ENCODE measurements at places on chromosomes 16 and 17.

- DNase-seq = peak; percentile 10
These were observed 47.6 kb downstream of the SPOP start for GRCh38 chr17:49630113-49630900.

GRCh38 chr16:85077039-85077438 lies 35.2 kb downstream of the CIBAR2 start:
- DNase-seq = no peak

GRCh38 chr16:73482310-73482709 lies 434.4 kb upstream of the ZFHX3 start:
- DNase-seq = no peak

DNA sequence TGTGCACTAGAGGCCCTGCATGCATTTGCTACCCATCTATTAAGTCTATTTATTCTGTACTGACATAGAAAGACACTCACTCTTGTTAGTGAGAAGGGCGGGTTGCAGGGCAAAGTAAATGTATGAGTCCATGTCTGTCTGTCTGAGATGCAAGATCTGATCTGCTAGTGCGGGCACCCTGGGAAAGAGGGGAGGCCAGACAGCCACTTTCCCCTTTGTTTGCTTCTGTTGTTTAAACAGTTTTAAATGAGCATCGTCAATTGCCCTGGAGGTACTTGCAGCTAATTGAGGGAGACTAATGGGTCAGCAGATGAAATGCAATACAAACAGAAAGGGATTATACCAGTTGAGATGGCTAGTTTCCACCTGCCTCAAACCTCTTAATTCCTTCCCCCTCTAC lies 24.9 kb downstream of the SCNN1G start:
- no peak for DNase-seq

DNA sequence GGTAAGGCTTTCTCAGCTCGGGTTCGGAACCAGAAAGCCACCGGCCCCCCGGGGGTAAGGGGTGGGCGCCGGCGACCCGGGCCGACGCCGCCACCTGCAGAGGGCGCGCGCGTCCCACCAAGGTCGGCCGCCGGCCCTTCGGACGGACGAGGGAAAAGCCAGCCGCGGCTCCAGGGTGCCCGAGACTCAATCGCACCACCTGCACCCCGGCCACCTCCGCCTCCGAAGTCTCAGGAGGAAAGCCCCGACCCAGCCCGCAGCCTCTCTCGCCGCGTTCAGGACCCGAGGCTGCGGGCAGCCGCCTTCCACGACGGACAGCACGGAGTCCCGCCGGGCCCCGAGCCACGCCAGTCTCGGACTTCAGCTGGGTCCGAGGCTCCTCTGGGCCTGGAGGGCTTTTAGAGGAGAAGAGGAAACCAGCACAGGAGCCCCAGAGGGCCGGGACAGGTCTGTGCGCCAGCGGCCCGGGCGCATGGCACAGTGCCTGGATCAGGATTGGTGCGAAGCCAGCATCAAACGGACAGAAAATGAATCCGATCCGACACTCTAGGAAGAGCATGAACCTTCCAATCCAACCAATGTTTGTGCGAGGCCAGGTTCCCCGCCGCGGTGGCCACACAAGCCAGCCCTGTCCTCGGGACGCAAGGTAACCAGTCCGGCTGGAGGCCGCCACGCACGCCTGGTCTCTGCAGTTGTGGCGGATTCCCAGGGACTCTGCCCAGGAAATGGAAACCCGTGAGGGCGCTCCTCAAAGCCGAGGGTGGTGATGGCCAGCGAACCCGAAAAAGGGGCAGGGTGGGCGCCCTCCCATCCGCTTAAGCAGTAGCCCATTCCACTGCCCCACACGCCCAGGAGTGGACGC lies 6.7 kb downstream of the CBX8 start:
- no peak for DNase-seq

- DNase-seq = no peak
These were observed 367.1 kb downstream of the SOX9 start for GRCh38 chr17:72487731-72488494.

DNA sequence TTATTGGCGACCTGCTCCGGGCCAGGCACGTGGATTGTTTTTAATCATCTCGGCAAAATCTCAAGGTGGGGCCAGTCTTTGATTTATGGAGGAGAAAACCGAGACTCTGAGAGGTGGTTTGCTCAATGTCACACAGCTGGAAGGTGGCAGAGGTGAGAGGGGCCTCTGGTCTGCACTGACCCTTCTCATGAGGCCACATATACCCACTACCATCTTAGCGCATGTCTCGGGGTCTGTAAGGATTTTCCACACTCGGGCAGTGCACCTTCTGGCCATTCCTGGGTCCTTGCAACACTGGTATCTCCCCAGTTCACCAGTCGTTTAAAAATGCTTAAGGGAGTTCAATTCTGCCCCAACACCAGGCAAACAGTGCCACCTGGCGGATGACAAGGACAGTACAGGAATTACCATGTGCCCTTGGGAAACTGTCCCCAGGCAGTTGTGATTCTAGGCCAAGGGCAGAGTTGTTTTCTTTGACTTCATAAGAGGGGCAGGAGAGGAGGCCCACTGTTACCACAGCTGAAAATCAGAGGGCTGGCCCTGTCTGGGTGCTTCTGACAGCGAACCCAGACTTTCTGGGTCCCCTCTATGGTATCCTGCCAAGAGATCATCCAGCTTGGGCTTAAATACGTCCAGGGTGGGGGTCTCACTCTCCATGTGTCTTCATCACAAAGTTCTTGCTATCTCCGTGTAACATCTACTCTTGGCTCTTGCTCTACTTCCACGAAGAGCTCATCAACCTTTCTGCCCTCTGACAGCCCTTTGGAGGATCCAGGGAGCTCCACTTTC lies 39.4 kb upstream of the RAI1 start:
- DNase-seq = peak; percentile 49

All from foreskin melanocyte (primary cell).